Stimulated activated CD8-positive, alpha-beta memory T cell treated with anti-CD3 and anti-CD28 coated beads, Interleukin-12 subunit alpha, Interleukin-12 subunit beta, amount 100 ng/mL, for 4 hours (primary cell): ENCODE measurements at places on chromosomes 12 and 14.

GRCh38 chr12:124517260-124518050, 50.0 kb downstream of the NCOR2 start:
- no peak for DNase-seq

GRCh38 chr12:76547526-76547925, 12.0 kb downstream of the OSBPL8 start:
- no peak for DNase-seq

DNA sequence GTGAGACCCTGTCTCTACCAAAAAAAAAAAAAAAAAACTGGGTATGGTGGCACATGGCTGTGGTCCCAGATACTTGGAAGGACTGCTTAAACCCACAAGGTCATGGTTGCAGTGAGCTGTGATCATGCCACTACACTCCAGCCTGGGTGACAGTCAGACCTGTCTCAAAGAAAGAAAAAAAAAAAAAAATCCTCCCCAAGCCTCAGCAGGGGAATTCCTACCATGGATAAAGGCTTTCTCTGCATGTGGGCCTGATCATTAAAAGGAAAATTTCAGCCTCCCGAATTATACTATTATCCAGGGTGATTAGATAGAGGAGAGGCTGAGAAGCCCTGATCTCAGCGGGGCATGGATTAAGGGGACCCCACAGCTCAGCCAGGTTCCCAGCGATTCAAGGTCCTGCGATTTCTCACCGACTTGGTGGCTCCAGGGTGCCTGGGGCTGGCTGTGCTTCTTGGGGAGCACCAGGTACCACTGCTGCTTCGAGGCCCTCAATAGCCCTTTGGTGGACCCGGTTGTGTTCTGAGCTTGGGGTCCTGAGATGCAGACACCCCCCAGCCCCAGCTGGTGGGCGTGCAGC, 5.6 kb downstream of the SH2B3 start:
- no peak for DNase-seq

GRCh38 chr12:111677186-111677585, 8.6 kb downstream of the BRAP start:
- no peak for DNase-seq

DNA sequence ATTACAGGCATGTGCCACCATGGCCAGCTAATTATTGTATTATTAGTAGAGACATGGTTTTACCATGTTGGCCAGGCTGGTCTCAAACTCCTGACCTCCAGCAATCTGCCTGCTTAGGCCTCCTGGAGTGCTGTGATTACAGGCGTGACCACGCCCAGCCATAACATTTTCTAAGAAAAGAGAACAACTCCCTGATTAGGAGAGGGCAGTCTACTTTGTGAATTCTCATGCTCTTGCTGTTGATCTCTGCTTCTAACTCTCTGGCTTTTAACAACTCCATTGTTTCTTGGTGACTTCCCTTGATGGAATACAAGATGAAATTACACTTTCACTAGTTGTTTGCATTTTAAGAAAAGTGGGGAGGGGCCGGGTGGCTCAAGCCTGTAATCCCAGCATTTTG, 33.6 kb downstream of the SSH1 start:
- DNase-seq = no peak

GRCh38 chr12:116076399-116076798, 201.1 kb downstream of the MED13L start:
- no peak for DNase-seq

- DNase-seq = no peak
Measured at GRCh38 chr14:74630881-74631690, 19.0 kb upstream of the LTBP2 start.

GRCh38 chr14:80077262-80077661, 134.0 kb downstream of the DIO2 start:
- no peak for DNase-seq

DNA sequence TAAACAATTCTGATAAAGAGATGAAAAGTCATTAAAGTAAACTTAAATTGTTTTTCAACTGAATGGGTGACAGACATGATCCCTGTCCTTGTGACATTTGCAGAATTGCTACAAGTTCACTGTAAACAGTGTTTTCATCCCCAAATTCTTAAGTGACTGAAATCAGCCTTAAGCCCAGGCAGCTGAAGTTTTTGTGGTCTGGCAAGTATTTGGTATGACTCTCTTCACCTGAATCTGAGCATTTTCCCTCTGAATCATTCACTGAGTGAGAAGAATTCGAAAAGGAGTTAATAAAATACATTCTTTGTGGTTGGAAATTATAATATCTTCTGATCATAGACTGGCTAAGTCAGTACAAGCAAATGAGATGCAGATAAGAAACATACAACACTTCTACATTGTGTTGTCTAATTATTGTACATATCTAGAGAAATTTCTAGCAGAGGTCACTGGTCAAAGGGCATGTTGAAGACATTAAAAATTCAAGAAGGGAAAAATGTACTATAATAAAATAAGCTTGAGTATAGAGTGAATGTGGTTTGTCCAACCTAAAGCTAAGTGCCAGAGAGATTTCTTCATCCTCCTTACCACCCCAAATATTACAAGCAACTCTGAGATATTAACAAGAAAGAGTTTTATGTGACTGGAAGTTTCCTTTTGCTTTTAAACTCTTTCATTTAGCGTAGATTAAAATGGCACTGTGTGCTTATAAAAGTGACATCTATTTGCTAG, 177.8 kb upstream of the DIO2 start:
- no peak for DNase-seq

DNA sequence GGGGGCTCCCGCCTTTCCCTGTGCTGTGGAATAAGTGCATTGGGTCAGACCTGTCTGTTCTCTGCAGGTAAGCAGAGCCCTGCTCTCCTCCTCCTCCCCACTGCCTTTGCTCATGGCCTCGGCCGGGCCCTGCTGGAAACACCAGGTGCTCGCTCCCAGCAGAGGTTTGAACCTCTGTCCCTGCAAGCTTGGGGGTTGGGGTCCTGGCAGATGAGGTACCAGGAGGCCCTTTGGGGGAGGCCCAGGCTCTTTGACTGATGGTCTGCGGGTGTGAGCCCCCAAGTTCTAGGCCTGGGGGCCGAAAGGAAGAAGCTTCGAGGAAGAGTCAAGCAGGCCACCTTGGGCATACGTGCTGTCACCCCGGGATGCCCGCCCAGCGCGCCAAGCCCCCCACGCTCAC, 22.1 kb upstream of the CEP170B start:
- no peak for DNase-seq

DNA sequence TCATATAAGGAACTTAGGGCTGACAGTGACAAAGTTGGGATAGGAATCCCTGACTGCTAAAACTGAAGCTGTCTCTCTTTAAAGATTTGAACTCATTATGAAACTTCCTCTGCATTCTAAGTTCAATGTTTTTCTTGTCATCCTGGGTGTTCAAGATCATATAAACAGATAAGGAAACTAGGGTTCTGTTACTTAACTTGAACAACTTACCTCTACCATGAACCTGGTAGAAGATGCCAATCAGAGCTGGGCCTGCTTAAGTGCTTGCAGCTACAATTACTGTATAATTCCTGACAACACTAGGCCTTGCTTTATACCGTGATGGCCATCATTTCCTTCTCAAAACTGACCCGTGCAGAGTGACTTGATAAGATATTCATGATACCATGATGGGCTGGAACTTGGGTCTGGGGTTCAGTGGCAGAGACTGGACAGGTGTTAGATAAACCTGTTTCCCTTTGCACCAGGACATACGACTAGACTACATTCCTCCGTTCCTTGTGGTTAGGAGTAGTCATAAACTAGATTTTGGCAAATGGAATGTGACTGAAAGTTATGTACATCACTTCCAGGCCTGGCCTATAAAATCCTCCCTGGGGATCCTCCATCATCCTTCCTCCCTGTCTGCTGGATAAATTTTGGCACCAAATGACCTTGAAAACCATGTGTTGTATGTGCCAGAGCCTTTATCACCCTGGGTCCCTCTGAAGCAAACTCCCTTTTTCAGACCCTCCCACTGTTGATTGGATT, 172.2 kb upstream of the PRICKLE1 start:
- DNase-seq = no peak

- DNase-seq = no peak
Measured at GRCh38 chr12:111086947-111087700, 166.7 kb upstream of the MYL2 start.
